ENCODE measurements at places on chromosomes 7 and 10.

GRCh38 chr7:36062154-36062815 lies 90.8 kb upstream of the EEPD1 start:
- no peak for DNase-seq

- DNase-seq, result peak; percentile 1
Measured at GRCh38 chr10:23095966-23096801, 805 bp downstream of the MSRB2 start.

DNA sequence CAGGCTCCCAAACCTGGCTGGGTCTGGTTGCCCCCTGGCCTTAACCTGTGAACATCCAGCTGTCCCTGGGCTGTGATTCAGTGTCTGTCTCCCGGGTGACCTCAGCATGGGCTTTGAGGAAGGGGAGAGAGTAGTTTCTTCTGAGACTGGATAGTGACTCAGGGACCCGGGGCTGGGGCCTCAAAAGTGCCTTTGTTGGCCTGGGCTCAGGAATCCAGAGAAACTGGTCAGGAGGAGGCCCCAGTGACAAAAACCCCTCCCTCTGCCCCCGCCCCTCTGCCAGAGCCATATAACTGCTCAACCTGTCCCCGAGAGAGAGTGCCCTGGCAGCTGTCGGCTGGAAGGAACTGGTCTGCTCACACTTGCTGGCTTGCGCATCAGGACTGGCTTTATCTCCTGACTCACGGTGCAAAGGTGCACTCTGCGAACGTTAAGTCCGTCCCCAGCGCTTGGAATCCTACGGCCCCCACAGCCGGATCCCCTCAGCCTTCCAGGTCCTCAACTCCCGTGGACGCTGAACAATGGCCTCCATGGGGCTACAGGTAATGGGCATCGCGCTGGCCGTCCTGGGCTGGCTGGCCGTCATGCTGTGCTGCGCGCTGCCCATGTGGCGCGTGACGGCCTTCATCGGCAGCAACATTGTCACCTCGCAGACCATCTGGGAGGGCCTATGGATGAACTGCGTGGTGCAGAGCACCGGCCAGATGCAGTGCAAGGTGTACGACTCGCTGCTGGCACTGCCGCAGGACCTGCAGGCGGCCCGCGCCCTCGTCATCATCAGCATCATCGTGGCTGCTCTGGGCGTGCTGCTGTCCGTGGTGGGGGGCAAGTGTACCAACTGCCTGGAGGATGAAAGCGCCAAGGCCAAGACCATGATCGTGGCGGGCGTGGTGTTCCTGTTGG lies at the start of gene CLDN4:
Gene CLDN4 (plus strand): TSS at position 316 of the 903 bp plus-strand sequence. CDS start 206 bp downstream, at position 522.
- DNase-seq, result no peak

DNA sequence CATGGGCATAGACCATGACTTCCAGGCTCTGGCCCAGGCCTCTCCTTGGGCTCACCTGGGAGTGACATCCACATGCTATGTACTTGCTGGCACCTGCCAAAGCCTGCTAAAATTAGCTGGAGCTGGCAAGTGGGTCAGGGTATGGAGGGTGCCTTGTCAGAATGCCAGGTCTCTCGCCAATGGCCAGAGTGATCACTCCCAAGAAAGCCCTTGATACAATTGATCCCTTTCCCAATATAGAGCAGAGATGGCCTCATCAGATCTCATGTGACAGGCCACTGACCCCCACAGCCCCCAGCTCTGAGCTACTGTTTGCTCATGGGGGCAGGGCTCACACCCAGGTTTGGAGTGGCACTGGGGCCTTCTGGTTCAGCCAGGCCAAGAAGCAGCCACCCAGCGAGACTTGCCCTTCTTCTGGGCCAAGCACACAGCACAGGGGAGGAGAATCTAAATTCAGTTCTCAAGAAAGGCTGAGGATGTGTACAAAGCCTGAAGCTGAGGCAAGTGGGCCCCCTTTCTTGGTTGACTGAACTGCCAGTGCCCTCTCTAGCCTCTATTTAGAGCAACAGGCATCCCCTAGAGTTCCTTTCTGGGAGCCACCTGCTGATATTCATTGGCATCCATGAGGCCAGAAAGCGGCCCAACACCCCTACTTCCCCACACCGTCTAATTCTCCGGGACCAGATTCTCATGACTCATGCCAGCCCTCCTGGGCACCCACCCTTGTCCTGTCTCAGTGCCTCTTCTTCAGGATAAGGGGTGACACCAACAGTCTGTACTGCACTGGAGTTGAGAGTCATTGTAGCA lies 18.9 kb upstream of the MYL7 start:
- DNase-seq, result no peak
